Activated CD8-positive, alpha-beta T cell treated with anti-CD3 and anti-CD28 coated beads, Interleukin-2, amount 10 ng/mL, durations not matched to agents 7 days and 5 days (primary cell): ENCODE measurements at places on chromosomes 6 and 20.

DNA sequence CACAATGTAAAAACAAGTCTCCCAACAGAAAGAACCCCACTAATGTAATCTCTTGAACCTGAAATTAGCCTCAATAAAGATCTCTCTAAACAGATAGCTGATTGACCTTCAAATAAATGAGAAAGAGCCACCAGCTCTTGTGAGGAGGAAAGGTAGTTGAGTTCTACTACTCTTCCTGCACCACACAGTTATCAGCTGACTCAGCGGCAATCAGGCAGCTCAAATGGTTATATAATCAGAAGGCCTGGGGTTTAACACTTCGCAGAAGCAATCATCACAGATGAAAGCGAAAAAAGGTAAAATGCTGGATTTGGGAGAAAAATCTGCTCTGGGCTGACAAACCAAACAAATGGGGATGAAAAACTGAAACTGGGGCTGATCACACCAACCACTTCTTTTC, 91.8 kb downstream of the CHD6 start:
- no peak overlapping the region for H3K27ac ChIP-seq
- H3K4me1 ChIP-seq: peaks cover 2% of the 10 kb centered on the region
- no peak overlapping the region for H3K4me3 ChIP-seq
- peaks cover 16% of the 10 kb centered on the region for H3K36me3 ChIP-seq
- H3K27me3 ChIP-seq: no peaks in the 10 kb centered on the region

DNA sequence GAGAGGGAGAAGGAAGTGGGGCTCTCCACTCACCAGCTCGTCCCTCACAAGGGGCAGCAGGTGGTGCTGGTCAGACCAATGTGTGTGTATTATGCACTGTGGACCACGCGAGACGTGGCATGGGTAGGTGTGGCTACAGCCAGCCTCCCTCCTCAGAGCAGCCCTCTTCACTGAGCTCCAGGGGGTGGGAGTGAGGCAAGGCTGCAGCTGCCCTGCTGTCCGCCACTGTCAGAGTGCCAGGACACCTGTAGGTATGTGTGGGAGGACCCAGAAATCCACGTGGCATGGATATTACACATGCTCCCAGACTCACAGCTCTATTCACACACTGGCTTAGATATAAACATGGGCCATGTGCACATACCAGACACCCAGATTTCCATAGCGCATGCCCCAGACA, 90.3 kb downstream of the VEGFA start:
- H3K36me3 ChIP-seq: no peaks in the 10 kb centered on the region
- no peak overlapping the region for H3K4me3 ChIP-seq
- no peak for DNase-seq
- peaks cover 3% of the 10 kb centered on the region for H3K27me3 ChIP-seq
- H3K4me1 ChIP-seq: no peaks in the 10 kb centered on the region

DNA sequence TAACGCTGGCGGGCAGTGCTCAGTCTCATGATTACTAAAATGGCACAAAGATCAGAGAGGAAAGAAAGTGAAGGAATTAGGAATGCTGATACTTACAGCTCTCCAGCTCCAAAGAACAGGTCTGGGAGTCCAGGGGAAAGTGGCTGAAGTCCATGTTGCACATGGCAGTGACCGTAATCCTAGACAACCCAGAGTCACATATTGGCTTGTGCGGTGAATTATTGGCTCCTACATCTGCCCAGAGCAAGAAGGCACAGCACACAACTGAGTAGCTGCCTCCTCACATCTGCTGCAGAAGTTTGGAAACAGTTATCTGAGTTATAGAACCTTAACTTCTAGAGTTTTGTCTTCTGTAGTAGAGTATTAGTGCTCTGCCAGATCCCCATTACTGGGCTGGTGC, 47.2 kb downstream of the GABRR2 start:
- H3K4me3 ChIP-seq: no peak overlapping the region
- H3K36me3 ChIP-seq: no peaks in the 10 kb centered on the region
- peaks cover 6% of the 10 kb centered on the region for H3K27me3 ChIP-seq
- H3K27ac ChIP-seq: no peak overlapping the region
- H3K4me1 ChIP-seq: no peaks in the 10 kb centered on the region

DNA sequence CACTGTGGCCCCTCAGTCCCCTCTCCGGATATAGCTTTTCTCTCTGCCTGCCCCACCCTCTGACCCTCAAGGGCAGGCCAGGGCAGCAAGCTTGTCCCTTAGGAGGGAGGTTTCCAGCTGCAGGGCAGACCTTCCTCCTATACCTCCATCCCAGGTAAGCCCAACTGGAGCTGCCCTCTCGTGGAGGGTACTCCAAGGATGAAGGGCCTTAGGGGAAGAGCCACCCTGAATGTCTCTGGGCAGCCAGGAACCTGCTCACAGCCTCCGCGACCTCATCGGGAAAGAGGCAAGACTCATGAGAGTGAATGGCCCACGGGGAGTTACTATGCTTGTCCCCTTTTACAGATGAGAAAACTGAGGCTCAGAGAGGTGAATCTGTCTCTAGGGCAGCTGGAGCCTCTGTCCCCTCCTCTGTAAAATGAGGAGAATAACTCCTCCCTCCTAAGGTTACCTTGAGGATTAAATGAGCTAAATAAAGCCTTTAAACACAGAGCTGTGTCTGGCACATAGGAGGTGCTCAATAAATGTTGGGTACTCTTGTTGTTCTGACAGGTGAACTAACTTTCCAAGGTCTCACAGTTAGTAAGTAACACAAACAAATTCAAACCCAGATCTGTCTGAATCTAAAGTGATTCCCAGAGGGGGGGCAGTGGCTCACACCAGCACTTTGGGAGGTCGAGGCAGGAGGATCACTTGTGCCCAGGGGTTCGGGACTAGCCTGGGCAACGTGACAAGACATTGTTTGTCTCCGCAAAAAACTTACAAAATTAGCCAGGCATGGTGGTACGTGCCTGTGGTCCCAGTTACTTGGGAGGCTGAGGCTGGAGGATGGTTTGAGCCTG, 12.1 kb downstream of the SRXN1 start:
- H3K27me3 ChIP-seq: peaks cover 30% of the 10 kb centered on the region
- H3K4me3 ChIP-seq: no peak overlapping the region
- no peak overlapping the region for H3K27ac ChIP-seq
- peaks cover 9% of the 10 kb centered on the region for H3K4me1 ChIP-seq

- H3K4me3 ChIP-seq: no peak overlapping the region
- no peaks in the 10 kb centered on the region for H3K36me3 ChIP-seq
- H3K27ac ChIP-seq: no peak overlapping the region
- H3K27me3 ChIP-seq: peaks cover 55% of the 10 kb centered on the region
- no peak for DNase-seq
Measured at GRCh38 chr20:62482146-62482809, 6.5 kb upstream of the GATA5 start.

DNA sequence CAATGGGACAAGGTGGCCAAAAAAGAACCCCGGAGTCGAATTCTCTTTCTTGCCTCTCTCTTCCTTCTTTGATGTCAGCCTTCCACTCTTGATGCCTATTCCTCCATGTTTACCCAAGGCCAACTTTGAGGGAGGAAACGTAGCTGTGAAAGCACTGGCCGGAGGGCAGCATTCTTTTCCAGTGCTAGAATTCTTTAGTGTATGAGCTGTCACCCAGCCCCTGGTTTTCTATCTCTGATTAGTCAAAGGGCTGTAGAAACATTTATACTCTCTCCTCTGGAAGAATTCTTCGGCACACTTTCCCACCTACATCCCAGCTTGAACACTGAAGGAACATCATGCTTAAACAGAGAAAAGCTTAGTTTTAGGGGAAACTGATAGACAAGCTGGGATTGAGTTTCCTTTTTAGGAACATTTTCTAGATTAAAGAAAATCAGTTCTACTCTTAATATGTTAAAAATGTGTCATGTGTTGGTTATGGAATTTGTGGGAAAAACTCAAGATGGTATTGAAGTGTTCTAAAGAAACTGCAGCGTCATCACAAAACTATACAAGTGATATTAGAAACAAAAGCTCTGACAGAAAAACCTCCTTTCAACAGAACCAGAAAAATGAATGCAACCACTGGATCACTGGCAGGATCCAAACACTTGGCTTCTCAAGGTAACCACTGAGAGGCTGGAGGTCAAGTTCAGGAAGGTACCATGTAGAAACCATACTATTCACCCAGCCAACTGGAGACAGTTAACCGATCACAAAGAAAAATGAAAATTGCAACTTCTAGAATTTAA, 20.7 kb upstream of the UTRN start:
- DNase-seq: no peak
- H3K27me3 ChIP-seq: no peaks in the 10 kb centered on the region
- no peak overlapping the region for H3K27ac ChIP-seq
- no peaks in the 10 kb centered on the region for H3K4me1 ChIP-seq
- H3K36me3 ChIP-seq: no peaks in the 10 kb centered on the region

GRCh38 chr6:38882157-38882556, 166.4 kb upstream of the GLP1R start:
- H3K4me3 ChIP-seq: no peak overlapping the region
- no peaks in the 10 kb centered on the region for H3K4me1 ChIP-seq
- DNase-seq: no peak
- no peaks in the 10 kb centered on the region for H3K27me3 ChIP-seq
- H3K27ac ChIP-seq: no peak overlapping the region
- no peaks in the 10 kb centered on the region for H3K36me3 ChIP-seq

DNA sequence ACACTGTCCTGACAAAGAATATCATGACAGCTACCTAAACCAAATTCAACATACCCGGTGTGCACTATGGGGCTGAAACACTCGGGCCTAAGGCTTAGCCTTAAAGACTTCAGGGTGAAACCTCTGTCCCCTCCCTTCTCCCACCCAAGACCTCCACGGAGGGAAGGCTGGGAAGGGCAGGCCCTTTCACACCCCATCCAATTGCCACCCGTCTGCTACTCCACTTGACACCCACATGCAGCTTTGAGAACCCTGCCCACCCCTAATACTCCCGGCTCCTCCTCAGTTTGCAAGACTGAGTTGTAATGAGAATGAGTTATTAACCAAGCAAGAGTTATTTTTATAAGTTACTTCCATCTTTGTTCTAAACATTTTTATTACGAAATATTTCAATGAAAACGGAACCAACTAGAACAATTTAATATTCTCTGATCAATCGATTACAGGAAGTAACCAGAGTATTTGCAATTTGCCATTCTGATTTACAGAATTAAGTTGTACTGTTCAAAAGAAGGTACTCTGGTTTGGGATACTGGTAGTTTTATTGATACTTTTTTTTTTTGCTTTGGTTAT, 3.7 kb downstream of the TAF4 start:
- H3K4me3 ChIP-seq: no peak overlapping the region
- peaks cover 38% of the 10 kb centered on the region for H3K4me1 ChIP-seq
- H3K27me3 ChIP-seq: no peaks in the 10 kb centered on the region
- H3K36me3 ChIP-seq: peaks cover 12% of the 10 kb centered on the region
- no peak overlapping the region for H3K27ac ChIP-seq
- no peak for DNase-seq

DNA sequence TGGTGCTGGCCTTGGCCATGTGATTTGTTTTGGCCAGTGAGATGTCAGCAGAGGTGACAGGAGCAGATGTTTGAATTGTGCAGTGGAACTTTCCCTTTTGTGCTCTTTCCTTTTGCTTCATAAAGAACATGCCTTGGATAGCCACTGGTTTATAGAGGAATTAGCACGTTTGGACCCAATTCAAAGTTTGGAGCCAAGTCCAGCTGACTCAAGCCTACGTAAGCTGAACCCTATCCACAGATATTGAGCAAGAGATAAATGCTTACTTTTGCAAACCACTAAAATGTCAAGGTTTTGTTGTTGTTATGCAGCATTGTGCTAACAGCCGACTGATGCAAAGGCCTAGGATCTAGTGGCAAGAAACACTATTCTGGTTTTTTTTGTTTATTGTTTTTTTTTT, 230.9 kb upstream of the CITED2 start:
- H3K27me3 ChIP-seq: peaks cover 7% of the 10 kb centered on the region
- no peaks in the 10 kb centered on the region for H3K36me3 ChIP-seq
- no peak overlapping the region for H3K27ac ChIP-seq
- no peak for DNase-seq
- no peak overlapping the region for H3K4me3 ChIP-seq

DNA sequence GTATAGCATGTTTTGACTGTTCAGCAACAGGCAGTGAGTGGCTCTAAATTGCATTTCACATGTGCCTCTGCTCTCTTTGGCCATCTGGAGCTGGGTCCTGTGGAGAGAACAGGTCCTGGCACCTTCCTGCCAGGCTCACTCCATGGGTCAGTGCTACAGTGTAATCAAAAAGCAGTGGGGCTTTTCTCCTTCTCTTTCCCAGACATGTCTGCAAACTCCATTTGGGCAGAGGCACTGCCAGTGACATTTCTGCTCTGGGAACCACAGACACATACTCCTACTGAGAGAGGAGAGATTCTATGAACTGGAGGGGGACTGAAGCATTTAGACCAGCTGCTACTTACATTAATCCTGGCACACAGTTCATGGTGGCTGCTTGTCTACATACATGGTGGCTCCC, 68.3 kb upstream of the TRAF3IP2 start:
- no peak overlapping the region for H3K27ac ChIP-seq
- no peak overlapping the region for H3K4me3 ChIP-seq
- DNase-seq: no peak
- H3K36me3 ChIP-seq: peaks cover 57% of the 10 kb centered on the region
- no peaks in the 10 kb centered on the region for H3K27me3 ChIP-seq

DNA sequence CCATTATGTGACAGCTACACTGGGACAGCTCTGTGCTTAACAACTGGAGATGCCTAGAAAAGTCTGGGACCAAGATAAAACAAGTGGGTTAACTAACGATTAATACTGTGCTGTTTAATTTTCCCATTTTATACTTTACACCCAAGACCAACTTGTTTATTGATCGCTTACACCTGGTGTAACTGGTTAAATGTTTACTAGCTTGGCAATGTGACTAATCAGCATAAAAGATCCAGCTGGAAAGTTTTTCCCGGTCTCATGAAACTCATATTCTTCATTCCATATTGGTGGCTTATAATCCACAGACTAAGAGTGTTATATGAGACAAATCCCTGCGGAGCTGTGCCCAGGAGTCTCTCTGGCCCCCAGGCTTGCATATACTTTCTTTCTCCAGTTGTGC, 101.7 kb upstream of the GJE1 start:
- no peak overlapping the region for H3K4me3 ChIP-seq
- DNase-seq: no peak
- H3K36me3 ChIP-seq: no peaks in the 10 kb centered on the region
- H3K27ac ChIP-seq: no peak overlapping the region
- no peaks in the 10 kb centered on the region for H3K4me1 ChIP-seq
- H3K27me3 ChIP-seq: no peaks in the 10 kb centered on the region

DNA sequence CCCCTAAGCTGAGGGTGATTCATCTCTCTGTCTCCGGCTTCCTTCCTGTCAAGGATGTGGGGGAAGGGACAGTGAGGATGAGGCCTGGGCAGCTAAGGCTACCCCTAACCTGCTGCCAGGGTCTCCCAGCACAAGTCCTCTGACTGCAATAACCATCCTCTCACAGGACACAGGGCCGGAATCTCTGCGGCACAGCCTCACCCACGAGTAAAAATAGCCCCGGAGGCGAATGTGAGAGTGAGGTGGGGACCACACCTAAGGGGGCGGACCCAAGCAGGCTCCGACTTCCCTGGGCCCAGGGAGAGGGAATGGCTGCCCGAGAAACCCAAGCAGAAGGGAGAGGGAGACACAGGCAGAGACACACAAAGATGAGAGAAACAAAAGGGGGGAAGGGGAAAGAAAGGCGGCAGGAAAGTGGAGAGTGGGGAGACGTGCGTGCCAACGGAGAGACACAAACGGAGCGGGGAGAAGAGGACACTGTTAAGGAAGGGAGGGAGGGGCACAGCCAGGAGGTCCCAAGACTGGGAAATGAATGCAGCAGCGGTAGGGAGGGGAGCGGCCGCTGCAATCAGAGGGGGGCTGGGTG, 1.4 kb downstream of the CLIC1 start:
- H3K27me3 ChIP-seq: no peaks in the 10 kb centered on the region
- peak; percentile 79 for DNase-seq
- peaks cover 75% of the 10 kb centered on the region for H3K4me1 ChIP-seq
- peaks cover 58% of the 10 kb centered on the region for H3K36me3 ChIP-seq

- no peaks in the 10 kb centered on the region for H3K27me3 ChIP-seq
- DNase-seq: no peak
- no peak overlapping the region for H3K4me3 ChIP-seq
Measured at GRCh38 chr20:8076306-8077136, 55.5 kb upstream of the PLCB1 start.
